ENCODE measurements at places on chromosomes 6 and 20.
A peak's percentile ranks its signal among the peaks of the same experiment; 100 is the strongest.

GRCh38 chr6:136503303-136504029 lies 46.8 kb downstream of the MAP7 start:
- DNase-seq: no peak

DNA sequence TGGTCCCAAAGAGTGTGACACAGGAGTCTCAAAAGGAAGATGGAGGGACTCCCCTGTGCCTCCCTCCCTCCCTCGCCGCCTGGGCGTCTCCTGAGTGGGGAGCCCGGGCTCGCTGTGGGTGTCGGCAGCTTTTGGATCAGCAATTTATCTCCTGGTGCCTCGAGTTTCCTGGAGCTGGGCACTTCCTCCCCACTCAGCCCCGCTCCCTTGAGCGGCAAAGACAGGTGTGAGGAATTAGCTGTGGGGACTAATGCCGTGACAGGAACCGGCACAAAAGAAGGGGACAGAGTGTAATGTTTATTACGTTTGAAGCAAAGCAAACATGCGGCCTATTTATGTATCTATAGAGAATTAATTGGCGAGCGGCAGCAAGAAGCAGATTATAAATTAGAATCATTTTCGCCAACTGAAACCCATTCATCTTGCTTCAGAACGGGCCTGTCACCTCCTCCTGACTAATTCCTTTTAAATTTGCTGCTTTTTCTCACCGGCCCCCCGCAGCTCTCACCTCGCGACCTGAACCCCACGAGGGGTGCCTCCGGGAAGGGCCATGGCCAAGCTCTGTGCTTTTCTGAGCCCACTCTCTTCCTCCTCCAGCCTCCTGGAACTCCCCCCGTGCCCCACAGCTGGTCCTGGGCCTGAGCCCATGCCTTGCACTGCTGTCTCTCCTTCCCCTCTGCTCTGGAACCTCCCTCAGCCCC lies 8.8 kb upstream of the CDH22 start:
- no peak for DNase-seq

DNA sequence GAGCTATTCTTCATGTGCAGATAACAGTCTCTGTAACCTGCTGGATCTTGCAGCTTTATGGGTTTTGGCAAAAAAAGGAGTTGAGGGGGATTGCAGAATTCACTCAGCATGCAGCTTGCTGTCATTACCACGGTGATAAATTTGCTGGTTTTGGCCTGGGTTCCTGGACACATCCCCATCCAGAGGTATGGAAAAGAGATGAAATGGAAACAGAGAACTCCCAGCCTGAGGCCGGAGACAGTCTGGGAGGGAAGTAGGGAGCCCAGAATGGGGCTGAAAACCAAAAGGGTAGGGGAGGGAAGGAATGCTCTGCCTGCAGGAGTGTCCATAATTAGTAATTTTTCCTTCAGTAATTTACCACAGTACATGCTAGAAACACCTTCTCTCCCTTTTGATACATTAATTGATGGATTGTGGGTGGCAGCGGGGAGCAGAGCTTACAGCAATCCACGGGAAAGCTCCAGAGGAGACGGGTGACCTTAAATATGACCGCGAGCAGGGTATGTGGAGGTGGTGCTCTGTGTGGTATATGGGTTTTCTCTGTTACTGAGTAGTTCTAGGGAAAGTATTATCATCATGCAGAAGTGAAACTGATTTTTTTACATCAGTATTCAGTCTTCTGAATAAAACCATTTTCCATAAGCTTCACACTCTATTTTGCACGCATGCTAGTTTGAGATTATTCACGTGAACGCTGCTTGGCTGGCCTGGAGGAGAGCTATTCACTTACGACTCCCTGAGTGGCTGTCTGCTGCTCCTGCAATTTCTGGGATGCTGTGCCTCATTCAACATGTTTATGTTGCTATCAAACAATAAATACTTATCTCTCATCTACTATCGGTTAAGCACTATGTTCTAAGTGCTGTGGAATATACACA lies 66.3 kb upstream of the KCNK16 start:
- DNase-seq: no peak

DNA sequence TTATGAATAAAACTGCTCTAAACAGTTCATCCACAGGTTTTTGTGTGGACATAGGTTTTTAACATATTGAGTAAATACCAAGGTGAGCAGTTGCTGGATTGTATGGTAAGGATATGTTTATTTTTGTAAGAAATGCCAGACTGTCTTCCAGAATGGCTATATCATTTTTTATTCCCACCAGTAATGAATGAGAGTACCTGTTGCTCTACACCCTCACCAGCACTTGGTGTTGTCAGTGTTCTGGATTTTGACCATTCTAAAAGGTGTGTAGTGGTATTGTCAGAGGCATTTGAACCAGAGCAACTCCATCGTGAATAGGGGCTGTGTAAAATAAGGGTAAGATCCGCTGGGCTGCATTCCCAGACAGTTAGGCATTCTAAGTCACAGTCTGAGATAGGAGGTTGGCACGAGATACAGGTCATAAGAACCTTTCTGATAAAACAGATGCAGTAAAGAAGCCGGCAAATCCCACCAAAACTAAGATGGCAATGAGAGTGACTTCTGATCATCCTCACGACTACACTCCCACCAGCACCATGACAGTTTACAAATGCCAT lies 12.9 kb upstream of the NT5E start:
- no peak for DNase-seq

DNA sequence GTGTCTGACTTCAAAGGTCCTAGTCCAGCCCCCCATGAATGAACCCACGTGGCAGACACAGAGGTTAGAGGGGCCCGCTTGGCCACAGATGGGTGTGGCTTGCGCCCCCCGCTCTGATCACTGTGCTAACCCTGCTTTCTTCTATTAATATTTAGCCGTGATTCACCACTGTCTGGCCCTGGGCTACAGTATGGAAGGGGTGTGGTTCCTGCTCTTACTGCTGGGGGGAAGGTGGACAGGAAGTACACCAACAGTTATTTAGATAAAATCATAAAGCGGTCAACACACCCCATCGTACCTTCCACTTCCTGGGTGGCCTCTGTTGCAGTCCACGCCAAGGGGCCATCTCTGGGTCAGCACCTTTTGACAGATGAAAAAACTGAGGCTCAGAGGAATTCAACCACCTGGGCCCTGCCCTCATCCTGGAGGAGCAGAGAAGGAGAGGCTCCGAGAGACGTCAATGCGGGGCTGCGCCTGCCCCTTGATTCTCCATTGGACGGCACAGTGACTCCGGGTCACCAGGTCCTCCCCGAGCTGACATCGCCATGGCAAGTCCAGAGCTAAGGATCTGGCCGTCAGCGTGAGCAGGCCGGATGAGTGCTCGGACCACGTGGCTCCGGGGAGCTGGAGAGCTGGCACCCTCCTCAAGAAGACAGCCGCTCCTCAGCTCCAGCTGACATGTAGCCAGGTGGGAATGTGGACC lies 206.3 kb downstream of the PREX1 start:
- DNase-seq: no peak

DNA sequence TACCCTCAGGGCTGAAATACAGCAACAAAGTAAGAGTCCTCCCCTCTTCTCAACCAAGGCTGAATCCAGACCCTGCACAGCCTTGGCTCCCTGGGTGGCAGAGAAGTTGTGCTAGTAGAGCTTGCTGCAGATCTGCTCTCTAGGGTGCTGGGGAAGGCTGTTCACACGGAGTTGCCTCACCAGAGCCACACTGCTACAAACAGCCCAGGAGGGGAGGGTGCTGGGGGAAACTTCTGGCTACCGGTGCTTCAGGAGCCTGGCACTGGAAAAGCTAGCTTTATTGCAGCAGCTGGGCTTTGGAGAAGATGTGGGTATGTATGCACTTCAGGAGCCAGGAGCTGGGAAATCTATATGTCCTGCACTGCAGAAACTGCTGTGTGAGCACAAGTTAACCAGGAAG lies 37.6 kb upstream of the SUPT3H start:
- DNase-seq: no peak

DNA sequence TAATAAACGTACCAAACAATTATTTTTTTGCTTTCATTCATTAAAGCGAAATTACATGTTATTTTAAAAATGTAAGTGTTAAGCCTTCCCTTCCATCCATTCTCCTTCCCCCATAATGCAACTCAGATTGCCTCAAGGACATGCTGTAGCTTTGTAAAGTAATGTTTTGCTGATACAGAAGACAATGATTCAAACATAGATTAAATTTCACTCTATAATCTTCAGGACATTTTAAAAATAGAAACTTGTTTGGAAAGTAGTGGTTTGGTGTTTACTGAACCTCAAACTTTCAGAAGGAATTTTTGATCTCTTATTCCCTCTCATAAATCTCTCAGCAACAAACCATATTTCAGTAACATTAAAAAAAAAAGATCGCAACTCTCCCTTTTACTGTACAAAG lies 350.9 kb upstream of the HSF2 start:
- no peak for DNase-seq

DNA sequence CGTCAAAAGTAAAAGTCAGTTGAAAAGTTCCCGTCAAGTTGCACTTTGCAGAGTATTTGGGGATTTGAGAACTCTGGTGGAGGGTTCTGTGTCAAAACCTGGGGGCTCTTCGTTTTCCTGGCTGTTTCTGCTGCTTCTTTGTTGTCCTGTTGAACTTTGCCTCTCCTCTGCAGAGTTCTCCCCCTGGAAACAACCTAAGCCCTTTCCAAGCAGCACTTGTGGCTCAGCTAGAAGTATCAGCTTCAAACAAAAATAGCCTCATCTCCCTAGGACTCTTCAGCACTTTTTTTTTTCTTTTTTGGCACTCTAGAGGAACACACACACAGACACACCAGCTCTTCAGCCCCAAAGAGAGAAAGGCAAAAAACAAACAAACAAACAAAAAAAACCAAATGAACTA lies at the start of gene TRDN:
TSS of gene TRDN (minus strand) at position 169 of the 400 bp plus-strand sequence. CDS start 175 bp downstream, outside the sequence.
- DNase-seq: no peak

- peak; percentile 90 for DNase-seq
Observed at GRCh38 chr6:47477497-47478232, at the start of gene CD2AP. TSS of gene CD2AP (plus strand) at chr6:47477789. CDS start at chr6:47478245, 456 bp downstream.

- DNase-seq: no peak
Observed at GRCh38 chr6:69957985-69958559, 91.7 kb downstream of the COL19A1 start.

DNA sequence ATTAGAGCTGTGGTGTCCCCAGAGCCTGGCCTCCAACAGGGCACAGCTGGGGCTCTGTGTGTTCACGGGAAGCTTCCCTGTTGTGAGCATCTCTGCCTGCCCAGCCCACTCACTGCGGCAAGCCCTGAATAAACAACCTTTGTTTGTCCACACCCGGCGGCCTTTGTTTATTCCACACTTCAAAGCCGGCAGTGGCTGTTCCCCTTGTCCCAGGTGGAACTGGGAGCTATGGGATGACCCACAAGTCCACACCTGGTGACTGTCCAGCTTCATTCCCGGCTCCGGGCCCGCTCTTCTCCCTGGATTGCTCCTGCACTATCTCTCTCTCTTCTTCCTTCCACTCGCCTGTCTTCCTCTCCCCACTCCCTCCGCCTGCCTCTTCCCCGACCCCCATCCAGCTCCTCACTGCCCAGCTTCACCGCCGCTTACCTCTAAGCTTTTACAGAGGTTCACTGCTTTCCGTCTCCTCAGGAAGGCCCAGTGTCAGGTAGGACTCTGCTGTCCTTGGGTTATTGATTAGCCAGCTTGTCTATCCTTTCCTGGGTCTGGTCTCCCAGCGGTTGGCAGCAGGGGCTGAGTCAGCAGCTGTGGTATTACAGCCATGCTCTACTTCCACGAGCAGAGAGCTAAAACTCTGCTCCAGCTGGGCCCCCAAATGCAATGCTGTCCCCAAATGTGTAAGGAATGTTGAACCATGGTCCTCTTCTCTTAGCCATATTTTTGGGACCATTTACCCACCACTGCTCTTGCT lies 17.8 kb downstream of the DACT2 start:
- DNase-seq: no peak

DNA sequence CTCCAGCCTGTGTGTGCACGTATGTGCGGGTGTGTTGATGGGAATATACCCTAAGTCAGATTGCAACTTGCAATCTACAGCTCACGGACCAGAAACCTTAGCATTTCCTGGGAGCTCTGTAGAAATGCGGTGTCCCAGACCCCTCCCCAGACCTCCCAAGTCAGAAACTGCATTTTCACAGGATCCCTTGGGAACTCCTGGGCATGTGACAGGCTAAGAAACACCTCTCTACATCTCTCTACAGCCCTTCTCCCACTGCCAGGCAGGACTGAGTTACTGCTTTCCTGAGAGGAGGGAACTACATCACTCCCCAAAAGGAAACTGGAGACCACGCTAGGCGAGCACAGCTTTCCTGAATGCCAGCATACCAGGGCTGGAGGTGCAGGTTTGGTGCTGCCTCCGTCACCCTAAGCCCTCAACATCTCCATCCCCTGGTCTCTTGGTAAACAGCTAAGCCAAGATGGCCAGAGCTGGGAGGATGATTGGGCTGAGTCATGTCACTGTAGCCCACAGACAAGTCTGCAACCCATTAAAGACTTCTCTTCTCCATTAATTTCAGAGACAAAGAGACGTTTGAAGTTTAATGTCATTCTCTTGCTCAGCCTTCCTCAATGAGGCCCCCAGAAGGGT lies 194.4 kb downstream of the BMP7 start:
- no peak for DNase-seq

GRCh38 chr20:58822149-58822548 lies 28.6 kb downstream of the GNAS-AS1 start:
- DNase-seq: no peak

DNA sequence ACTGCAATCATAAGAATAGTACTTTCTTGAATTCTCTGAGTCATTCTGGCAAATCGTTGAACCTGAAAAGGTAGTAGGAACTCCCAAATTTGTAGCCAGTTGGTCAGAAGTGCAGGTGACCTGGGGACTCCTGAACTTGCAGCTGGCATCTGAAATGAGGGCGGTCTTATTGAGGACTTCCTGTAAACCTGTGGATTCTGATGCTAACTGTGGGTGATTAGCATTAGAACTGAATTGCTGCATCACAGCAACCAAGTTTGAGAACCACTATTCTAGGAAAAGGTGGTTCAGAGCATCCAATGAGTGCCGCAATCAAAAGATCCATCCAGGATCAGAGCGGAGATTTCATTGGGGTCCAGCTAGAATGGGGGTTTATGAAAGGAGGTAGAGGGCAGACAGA lies 50.2 kb upstream of the UTRN start:
- no peak for DNase-seq

DNA sequence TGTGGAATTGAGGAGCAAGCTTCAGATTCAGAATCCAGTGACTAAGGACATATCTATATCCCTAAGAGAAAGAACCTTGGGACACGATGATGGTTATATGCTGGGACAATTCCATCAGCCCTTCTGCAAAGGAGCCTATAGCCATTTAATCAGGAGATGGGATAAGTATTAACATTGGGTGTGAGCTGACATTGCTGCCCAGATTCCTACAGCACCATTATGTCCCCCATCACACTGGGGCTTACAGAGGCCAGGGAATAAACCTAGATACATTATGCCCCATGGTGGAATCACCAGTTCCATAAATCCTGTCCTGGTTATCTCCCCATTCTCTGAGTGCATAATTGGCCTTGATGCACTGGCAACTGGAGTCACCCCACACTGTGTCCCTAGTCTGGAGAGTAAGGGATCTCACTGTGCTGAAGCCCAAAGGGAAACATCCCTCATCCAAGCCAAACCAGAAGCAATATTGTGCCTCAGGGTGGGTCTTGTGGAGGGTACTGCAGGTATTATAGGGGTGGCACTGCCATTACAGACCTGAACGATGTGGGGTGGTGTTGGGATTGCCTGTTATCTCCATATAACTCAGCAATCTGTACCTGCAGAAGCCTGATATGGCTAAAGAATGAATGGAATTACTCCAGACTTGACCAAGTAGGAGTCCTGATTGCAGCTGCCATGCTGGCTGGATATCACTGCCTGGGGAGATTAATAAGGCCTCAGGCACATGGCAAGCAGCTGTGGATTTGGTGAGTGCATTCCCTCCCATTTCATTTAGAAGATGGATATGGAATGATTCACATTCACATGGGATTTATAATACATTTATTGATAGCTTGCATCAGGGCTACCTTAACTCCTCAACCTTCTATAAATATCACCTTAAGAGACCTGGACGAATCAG lies 5.0 kb downstream of the HLA-A start:
- DNase-seq: no peak
